ENCODE measurements at places on chromosomes 16 and 17. TPM values are rescaled to one million over a fixed set of nuclear protein-coding genes. Genes with fewer than 3 reads are reported as not detected.
A peak's percentile ranks its signal among the peaks of the same experiment; 100 is the strongest.

DNA sequence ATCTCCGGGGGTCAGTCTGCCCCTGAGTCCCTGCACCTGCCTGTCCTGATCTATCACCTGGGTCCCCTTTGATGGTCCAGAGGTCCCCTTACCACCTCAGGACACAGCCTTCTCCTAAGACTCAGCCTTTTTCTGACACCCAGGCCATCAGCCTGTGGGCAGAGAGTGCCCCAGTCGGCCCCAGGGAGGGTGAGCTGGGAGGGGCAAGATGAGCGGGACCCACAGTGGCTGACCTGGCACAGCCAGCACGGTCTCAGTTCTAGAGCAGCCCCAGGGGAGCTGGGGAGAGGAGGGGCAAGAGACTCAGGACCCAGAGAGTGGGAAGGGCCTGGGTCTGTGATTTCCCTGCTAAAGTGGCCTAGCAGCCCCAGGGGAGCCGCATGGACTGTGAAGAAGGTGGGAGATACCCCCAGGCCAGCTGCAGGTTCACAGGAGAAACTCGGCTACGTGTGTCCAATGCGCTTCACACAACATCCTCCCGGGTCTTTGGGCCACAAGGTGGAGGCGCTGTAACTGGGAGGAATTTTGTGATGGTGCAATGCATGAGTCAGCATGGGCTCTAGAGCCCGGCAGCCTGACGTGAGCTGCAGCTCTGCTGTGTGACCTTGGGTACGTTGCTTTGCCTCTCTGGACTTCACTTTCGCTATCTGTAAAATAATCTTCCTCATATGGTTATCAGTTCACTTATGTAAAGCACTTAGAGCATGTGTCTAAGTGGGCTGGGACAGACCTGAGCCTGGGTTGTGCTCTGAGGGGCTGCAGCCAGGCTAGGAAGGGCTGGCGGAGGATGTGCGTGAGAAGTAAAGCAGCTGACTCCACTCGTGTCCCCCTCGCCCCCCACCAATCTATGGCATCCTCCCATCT, 67.2 kb upstream of the LHX1 start:
- DNase-seq: peak; percentile 17

- no peak for DNase-seq
These were observed 1.4 kb upstream of the TXNDC11 start for GRCh38 chr16:11744075-11744470.

GRCh38 chr16:85491798-85492294, 121.3 kb upstream of the GSE1 start:
- DNase-seq: no peak

- no peak for DNase-seq
These were observed 4.6 kb downstream of the EFTUD2 start for GRCh38 chr17:44894642-44895041.

DNA sequence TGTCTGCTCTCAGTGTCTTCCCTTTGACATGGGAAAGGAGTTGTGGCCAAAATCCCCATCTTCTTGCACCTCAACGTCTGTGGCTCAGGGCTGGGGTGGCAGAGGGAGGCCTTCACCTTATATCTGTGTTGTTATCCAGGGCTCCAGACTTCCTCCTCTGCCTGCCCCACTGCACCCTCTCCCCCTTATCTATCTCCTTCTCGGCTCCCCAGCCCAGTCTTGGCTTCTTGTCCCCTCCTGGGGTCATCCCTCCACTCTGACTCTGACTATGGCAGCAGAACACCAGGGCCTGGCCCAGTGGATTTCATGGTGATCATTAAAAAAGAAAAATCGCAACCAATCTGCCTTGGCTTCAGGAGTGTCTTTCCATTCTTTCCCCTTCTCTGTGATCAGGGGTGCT, 918 bp upstream of the MRM1 start:
- DNase-seq: no peak

- no peak for DNase-seq
These were observed 510.2 kb downstream of the CDH13 start for GRCh38 chr16:83136924-83137323.

GRCh38 chr17:17900615-17901520, 64.1 kb upstream of the SREBF1 start:
- peak; percentile 94 for DNase-seq

- peak; percentile 86 for DNase-seq
These were observed 14.4 kb downstream of the SYCE1L start for GRCh38 chr16:77213542-77214106.

DNA sequence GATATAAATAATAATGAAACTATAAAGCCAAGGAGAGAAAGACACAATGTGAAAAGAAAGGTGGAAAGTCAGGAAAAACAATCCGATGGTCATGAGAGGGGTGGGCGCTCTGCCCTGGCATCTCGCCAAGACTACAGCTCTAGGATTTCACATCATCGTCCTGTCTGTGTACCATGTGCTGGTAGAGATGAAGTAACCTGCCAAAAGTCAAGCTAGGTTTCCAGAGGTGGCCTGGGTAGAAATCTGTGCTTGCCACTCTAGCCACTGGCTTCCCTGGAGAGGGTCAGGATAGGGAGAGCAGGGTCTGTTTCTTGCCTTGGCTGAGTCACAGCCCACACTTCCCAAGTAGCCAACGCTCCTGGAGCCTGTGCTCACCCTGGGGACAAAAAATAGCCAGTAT, 31.0 kb upstream of the TRAP1 start:
- no peak for DNase-seq

DNA sequence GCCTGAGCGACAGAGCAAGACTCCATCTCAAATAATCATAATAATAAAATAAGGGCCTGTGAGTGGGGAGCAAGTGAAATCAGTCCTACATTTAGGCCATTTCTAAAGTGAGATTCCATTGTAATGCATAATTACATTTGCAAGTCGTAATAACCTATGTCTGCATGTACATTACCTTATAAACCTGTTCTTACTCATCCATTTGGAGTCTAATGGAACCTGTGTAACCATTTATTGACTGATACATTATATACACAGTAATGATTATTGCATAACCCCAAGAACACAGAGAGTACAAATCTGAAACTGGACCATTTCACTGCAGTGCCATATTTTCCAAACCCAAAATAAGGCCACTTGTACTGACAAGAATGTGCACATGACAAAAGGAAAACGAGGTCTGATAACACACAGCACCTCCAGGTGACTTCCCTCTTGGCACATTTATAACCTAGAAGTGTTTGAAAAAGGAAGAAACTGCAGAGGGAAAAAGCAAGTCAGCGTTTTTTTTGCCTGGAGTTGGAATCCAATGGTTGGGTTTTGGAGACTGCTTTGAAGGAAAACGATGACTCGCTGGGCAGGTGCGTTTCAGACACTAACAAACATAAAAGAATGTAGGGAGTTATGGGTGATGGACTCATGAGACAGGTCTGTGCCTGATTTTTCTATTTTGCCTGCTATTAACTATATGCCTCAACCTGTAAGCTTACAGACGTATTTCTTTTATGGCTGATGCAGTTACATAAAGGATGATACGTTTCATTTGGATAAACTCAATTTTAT, 63.6 kb upstream of the KIFC3 start:
- no peak for DNase-seq

GRCh38 chr16:89811321-89811720, 5.1 kb downstream of the FANCA start:
- no peak for DNase-seq

DNA sequence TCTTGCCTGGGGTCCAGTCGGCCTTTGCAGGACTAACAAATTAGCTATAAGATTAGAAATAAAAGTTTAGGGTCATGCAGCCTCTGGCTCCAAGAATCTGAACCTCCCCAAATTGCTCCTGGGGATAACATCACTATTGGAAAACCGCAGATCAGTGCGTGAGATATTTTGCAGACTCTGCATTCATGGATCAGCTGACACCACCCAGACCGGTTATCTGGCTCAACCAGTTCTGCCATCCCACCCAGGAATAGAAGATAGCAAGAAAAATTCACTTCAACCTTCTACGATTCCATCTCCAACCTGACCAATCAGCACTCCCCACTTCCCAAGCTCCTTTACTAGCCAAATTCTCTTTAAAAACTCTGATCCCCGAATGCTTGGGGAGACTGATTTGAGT, 4.3 kb upstream of the PGS1 start:
- no peak for DNase-seq

DNA sequence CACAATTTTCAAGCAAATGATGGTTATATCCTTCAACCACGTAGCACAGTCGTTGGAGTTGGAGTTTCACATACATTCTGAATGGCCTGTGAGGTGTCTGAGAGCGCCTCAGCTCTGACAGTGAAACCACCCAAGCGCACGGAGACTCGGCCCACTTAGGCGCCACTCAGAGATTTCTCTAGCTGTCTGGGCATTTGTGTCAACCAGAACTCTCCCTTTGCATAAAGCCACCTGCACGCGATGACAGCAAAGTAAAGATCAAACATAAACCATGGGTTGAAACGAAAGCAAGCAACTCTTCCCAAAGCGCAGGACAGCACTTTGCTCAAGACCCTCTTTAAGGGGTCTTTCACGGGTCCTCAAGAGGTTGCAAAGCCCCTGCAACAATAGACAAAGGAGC, 533 bp downstream of the SLC6A4 start:
- no peak for DNase-seq

- no peak for DNase-seq
These were observed 7.1 kb upstream of the RHBDL3 start for GRCh38 chr17:32258383-32259140.

GRCh38 chr16:78242239-78242630, 142.8 kb downstream of the WWOX start:
- DNase-seq: no peak

GRCh38 chr17:57211543-57211942, 44.8 kb upstream of the MSI2 start:
- DNase-seq: peak; percentile 15

Gene GRAPL
- not detected for total RNA-seq

Gene DPEP1
- total RNA-seq: not detected

Measured in IMR-90 (cell line).